ENCODE measurements at places on chromosomes 16 and 17. TPM values are rescaled to one million over a fixed set of nuclear protein-coding genes. Genes with fewer than 3 reads are reported as not detected.

- H3K36me3 ChIP-seq: peaks cover 6% of the 10 kb centered on the region
- no peak for DNase-seq
- H3K4me1 ChIP-seq: peaks cover 56% of the 10 kb centered on the region
- H3K27ac ChIP-seq: peak within 1 kb of the TSS; percentile 91
- H3K27me3 ChIP-seq: no peaks in the 10 kb centered on the region
- H3K4me3 ChIP-seq: peak within 1 kb of the TSS; percentile 70
Observed at GRCh38 chr17:17836818-17837379, at the start of gene SREBF1. Gene SREBF1, minus strand, starts transcription at chr17:17836986. Its CDS starts 169 bp downstream, at chr17:17836817.

DNA sequence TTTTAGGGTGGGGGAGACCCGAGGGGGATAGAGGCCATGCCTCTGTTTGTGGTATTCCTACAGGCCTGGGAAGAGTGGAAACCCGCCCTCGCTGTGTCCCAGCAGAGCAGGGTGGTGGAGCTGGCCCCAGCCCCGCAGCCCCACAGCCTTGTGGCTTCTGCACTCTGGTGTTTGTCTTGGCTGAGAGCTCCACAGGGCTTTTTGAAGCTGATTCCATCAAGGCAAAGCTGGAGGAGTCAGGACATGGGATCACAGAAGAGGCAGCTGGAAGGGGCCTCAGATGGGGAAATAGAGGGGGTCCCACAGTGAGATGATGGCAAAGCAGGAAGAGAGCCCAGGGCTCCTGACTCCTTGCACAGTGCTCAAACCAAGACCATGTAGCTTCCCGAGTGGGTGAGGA, 5.0 kb upstream of the WFIKKN2 start:
- H3K36me3 ChIP-seq: no peaks in the 10 kb centered on the region
- no peak overlapping the region for H3K4me3 ChIP-seq
- DNase-seq: no peak
- peaks cover 4% of the 10 kb centered on the region for H3K27me3 ChIP-seq

DNA sequence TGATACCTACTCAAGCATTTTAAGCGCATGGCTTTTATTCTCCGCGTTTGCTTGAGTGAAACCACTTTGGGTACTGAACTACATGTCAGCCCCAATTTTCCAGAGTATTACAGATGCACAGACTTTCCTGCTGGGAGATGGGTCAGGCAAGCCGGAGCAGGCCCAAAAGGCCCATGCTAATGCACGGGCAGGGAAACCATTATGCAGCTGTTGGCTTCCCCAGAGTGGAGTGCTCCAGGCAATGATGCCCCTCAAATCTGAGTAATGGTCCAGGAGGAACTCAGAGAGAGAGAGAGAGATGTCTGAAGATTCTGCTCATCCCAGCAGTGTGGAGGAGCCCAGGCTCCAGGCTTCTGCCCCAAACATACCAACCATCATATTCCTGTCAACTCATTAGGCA, 80.2 kb downstream of the CDH11 start:
- H3K27me3 ChIP-seq: no peaks in the 10 kb centered on the region
- H3K36me3 ChIP-seq: peaks cover 3% of the 10 kb centered on the region
- no peak overlapping the region for H3K4me3 ChIP-seq
- H3K4me1 ChIP-seq: peaks cover 7% of the 10 kb centered on the region

GRCh38 chr16:29925781-29926710, at the start of gene KCTD13:
Gene KCTD13, minus strand, starts transcription at chr16:29926226. Its CDS starts 193 bp downstream, at chr16:29926033.
- no peaks in the 10 kb centered on the region for H3K27me3 ChIP-seq
- peak within 1 kb of the TSS; percentile 94 for H3K4me3 ChIP-seq
- peak; percentile 85 for DNase-seq
- H3K4me1 ChIP-seq: peaks cover 22% of the 10 kb centered on the region
- H3K36me3 ChIP-seq: peaks cover 16% of the 10 kb centered on the region
- peak within 1 kb of the TSS; percentile 71 for H3K27ac ChIP-seq

- no peaks in the 10 kb centered on the region for H3K4me1 ChIP-seq
- no peak overlapping the region for H3K27ac ChIP-seq
- peak; percentile 20 for DNase-seq
- peaks cover 73% of the 10 kb centered on the region for H3K27me3 ChIP-seq
Observed at GRCh38 chr17:79695797-79696609, 34.7 kb upstream of the ENPP7 start.

DNA sequence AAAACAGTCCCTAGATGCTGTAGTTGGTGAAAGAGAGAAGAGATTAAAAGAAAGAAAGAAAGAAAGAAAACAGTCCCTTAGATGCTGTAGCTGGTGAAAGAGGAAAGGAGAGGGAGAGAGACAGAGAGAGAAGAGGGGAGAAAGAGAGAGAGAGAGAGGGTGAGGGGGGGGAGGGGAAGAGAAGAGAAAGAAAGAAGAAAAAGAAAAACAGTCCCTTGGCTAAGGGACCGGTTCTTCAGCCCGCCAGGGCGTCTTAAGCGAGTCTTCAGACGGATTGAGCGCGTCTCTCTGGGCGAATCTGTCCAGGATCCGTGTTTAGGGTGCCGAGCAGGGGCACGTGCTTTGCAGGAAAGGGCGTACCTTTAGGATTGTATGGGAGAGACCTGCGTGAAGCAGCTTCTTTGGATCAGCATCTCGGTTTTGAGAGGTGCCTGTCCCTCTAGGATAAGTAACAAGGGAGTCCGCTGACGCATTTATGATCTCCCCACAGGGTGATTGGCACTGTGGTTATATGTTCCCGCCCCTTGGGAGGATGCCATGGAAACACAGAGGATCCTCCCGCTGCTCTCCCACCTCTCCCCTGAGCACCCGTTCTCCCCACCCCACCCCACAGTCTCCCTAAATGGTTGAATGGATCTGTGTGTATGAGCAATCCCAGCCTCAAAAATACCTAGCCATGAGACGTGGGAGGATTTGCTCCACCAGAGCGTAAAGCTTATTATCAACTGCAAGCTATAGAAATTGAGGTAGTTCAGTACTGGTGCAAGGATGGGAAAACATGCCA, 16.7 kb downstream of the GNGT2 start:
- H3K27ac ChIP-seq: no peak overlapping the region
- no peaks in the 10 kb centered on the region for H3K36me3 ChIP-seq
- H3K27me3 ChIP-seq: no peaks in the 10 kb centered on the region
- H3K4me3 ChIP-seq: peak overlapping the region; percentile 68
- H3K4me1 ChIP-seq: no peaks in the 10 kb centered on the region

Gene DNAH17
- total RNA-seq: not detected

Gene BHLHA9
- not detected for total RNA-seq

Data from SJSA1 (cell line).